ENCODE measurements at places on chromosomes 13 and 19. TPM values are rescaled to one million over a fixed set of nuclear protein-coding genes. Genes with fewer than 3 reads are reported as not detected.

Gene CGB8
- not detected for polyA plus RNA-seq

Gene CYSLTR2
- 0.12 TPM for polyA plus RNA-seq

Gene MIR17HG
- 0.51 TPM for polyA plus RNA-seq

GRCh38 chr19:1850809-1851653 is 2.7 kb upstream of the REXO1 start:
- DNase-seq = no peak

DNA sequence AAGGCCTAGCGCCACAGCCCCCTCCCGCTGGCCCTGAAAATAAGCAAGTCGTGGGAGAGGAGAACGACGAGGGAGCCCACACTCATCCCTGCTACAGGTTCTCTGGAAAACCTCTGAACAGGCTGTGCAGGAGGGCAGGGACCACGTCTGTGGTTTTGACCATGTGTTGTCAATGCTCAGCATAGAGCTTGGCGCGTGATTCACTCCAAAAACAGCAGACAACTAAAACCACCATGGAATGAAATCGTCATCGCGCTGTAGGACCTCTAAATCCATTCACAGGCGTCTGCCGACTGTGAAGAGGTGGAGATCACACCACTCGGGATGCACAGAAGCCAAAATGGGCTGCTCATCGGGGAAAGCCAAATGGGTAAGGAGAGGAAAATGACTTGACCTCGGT is 121.3 kb downstream of the COL4A1 start:
- DNase-seq = no peak
